ENCODE measurements at places on chromosomes 6 and 20.

DNA sequence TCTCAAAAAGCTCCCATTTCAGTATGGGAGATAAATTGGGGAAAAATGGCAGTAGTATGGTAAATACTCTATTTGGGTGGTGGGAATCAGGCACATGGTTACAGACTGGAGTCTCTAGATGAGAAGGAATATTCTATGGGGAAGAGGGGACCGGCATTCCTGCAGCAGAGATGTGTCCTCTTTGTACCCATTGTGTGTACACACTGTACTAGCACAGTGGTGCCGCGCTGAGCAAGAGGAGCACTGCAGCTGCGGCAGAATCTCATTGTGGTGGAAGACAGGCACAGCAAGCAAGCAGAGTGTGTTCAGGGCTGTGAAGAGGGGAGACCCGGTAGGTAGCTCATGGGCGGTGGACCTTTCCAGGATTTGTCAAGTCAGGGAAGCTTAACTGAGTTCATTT lies 13.0 kb downstream of the AFDN start:
- DNase-seq = no peak

- DNase-seq = no peak
These were observed 71.0 kb downstream of the EDN1 start for GRCh38 chr6:12361042-12361765.

- DNase-seq = no peak
These were observed 32.4 kb downstream of the REV3L start for GRCh38 chr6:111450636-111451035.

- no peak for DNase-seq
These were observed 555.5 kb upstream of the MARCKS start for GRCh38 chr6:113301651-113302050.

GRCh38 chr6:21565431-21565830 lies 28.1 kb upstream of the SOX4 start:
- no peak for DNase-seq

GRCh38 chr6:8335896-8336295 lies 99.4 kb downstream of the SLC35B3 start:
- DNase-seq = no peak

Data from skeletal muscle cell (primary cell).